ENCODE measurements at places on chromosomes 4 and X. TPM values are rescaled to one million over a fixed set of nuclear protein-coding genes. Genes with fewer than 3 reads are reported as not detected.

MAGEB2 gene
- total RNA-seq = not detected

DNA sequence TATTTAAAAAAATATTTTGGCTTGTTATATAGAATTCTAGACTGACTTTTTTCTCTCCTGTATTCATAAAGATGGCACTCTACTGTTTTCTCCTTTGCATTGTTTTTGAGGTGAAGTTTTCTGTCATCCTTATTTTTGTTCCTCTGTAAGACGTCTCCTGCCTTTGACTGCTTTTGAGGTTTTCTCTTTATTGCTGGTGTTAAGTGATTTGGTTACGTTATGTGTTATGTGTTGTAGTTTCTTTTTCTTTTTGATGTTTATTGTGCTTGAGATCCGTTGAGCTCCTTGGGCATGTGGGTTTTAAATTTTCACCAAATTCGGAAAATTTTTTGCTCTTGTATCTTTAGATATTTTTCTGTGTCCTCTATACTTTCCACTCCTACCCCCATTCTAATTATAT is 50.0 kb downstream of the KDM6A start:
- no peak overlapping the region for H3K4me3 ChIP-seq
- H3K27ac ChIP-seq = no peak overlapping the region
- peaks cover 34% of the 10 kb centered on the region for H3K4me1 ChIP-seq
- peaks cover 6% of the 10 kb centered on the region for H3K36me3 ChIP-seq

DNA sequence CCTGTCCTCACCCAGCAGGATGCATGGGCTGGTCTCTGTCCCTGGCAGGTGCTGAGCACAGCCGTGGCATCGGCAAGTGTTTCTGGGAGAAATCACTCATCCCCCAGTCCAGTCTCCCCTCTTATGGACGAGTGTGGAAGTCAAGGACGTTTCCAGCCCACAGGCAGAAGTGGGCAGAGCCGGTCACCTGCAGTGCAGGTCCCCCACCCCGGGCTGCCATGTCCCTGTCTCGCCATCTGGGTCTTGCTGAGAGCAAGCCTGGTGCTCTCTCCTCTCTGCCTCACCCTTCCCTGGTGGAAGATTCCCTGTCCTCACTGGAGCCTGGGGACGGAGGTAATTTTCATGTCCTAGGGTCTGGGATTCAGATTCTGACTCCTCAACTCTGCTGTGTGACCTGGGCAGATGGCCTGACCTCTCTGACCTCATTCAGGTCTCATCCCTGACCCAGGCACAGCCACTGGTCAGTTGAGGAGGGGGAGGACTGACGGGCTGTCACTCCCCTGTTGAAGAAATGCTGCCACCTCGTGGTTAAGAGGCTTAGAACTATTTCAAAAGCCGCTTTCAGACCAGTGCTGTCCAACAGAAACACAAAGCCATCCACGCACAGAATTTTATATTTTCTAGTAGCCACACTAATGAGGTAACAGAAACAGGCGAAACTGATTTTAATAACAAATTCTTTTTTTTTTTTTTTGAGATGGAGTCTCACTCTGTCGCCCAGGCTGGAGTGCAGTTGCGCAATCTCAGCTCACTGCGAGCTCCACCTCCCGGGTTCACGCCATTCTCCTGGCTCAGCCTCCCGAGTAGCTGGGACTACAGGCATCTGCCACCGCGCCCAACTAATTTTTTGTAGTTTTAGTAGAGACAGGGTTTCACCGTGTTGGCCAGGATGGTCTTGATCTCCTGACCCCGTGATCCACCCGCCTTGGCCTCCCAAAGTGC is 1.8 kb downstream of the CPZ start:
- no peak overlapping the region for H3K4me3 ChIP-seq
- peaks cover 4% of the 10 kb centered on the region for H3K4me1 ChIP-seq
- H3K27me3 ChIP-seq = peaks cover 41% of the 10 kb centered on the region
- no peak overlapping the region for H3K27ac ChIP-seq
- DNase-seq = peak; percentile 62

PAGE3 gene
- not detected for total RNA-seq

SPANXB1 gene
- not detected for total RNA-seq

GRCh38 chrX:119189595-119189994 is 46.5 kb upstream of the PGRMC1 start:
- peaks cover 51% of the 10 kb centered on the region for H3K27me3 ChIP-seq
- no peaks in the 10 kb centered on the region for H3K36me3 ChIP-seq
- no peak for DNase-seq
- no peaks in the 10 kb centered on the region for H3K4me1 ChIP-seq

GRCh38 chr4:35559559-35560365 is 684.6 kb downstream of the ARAP2 start:
- H3K27ac ChIP-seq = no peak overlapping the region
- no peaks in the 10 kb centered on the region for H3K27me3 ChIP-seq
- DNase-seq = no peak
- H3K4me1 ChIP-seq = no peaks in the 10 kb centered on the region

DNA sequence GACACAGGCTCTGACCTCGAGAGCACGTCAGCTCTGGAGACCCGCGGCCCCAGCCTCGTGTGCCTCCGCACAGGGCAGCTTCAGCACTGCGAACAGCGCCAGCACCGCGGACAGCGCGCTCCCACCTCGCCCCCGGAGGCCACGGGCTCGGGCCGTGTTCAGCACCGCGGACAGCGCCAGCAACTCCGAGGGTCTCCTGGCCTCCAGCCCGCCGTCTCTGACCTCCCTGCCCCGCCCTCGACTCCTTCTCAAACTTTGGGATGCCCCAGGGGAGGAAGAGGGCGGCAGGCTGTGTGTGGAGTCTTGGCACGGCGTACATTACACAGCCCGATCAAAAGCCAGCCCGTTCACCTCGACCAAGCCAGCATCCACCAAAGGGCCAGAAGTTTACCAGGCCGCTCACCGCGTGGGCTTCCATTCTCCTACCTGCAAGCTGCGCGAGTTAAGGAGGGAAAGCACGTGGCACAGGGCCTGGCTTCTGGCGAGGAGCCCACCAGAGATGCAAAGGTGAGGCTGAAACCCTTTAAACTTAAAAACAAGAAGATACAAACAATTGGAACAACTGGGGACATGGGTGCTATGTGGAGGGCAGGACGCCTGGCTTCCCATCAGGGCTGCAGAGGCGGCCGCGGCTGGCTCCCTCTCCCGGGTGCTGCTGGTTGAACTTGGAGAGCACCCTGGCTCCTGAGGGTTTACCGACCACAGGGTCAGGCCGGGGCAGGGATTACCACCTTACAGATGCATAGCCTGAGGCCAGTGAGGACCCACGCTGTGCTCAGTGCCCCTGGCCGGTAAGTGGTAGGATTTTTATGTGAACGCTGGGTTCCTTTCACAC is 4.5 kb upstream of the NKX1-1 start:
- H3K27ac ChIP-seq = no peak overlapping the region
- no peaks in the 10 kb centered on the region for H3K36me3 ChIP-seq
- H3K4me1 ChIP-seq = no peaks in the 10 kb centered on the region
- peak; percentile 22 for DNase-seq
- peaks cover 45% of the 10 kb centered on the region for H3K27me3 ChIP-seq

SERTM2 gene
- not detected for total RNA-seq

MAP7D2 gene
- total RNA-seq = 4.0 TPM

- H3K4me1 ChIP-seq = no peaks in the 10 kb centered on the region
- no peaks in the 10 kb centered on the region for H3K36me3 ChIP-seq
- H3K27ac ChIP-seq = no peak overlapping the region
- no peak overlapping the region for H3K4me3 ChIP-seq
These were observed 42.9 kb upstream of the INTS6L start for GRCh38 chrX:135477576-135477975.

DNA sequence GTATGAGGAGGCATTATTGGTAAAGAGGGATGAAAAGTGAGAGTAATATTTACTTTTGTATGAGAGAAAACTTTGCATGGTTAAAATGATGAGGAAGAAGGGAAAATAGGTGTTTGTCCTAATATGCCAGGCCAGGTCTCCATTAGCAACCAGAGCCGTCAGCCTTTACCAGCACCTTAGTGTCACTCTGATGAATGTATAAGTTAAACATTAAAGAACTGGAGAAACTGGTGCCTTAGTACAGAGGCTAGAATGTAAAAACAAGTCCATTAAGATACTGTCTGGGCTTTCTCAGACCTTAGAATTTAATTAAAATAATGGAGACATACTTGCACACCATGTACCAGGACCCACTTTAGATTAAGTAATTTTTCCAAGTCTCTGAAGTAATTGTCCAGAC is 222.3 kb downstream of the FAM47A start:
- H3K27me3 ChIP-seq = no peaks in the 10 kb centered on the region
- peaks cover 6% of the 10 kb centered on the region for H3K36me3 ChIP-seq
- peak overlapping the region; percentile 92 for H3K27ac ChIP-seq
- peak; percentile 28 for DNase-seq
- H3K4me3 ChIP-seq = no peak overlapping the region

CXCL10 gene
- 21.6 TPM for total RNA-seq

GRCh38 chr4:110623718-110624397 is 981 bp upstream of the PITX2 start:
- H3K4me3 ChIP-seq = no peak overlapping the region
- no peaks in the 10 kb centered on the region for H3K27me3 ChIP-seq
- H3K27ac ChIP-seq = no peak overlapping the region
- DNase-seq = no peak
- no peaks in the 10 kb centered on the region for H3K36me3 ChIP-seq

DNA sequence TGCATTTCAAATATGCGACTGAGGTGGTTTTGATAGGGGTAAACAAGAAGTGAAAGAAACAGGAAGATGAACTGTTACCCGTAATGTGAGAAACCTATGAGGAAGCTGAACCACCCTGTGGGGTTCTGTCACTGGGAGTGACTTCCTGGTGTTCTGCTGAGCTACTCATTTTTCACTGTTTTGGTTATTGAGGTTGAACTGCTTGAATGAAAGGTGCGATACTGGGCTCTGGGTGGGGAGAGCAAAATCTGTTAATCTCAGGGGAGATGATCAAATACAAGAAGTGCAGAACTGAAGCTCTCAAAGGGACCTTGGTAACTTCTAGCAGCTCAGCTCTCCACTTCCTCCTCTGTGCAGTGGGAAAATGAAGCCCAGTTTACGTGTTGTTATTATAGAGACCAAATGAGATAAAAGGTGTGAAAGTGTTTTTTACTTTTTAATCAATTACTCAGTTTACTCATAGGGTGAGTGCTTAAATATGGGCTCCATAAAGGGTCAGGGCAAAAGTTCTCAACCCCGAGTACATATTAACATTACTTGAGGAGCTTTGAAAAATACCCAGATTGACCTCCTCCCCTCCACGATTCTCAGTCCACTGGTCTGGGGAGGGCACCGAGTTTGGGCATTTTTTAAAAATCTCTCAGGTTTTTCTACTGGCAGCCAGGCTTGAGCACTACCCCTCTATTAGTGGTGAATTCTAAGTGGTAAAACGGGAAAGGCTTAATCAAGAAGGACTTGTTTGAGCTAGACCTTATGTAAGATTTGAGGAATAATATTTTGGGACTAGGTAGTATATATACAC is 66.7 kb downstream of the COQ2 start:
- no peaks in the 10 kb centered on the region for H3K27me3 ChIP-seq
- H3K4me3 ChIP-seq = no peak overlapping the region
- H3K4me1 ChIP-seq = peaks cover 11% of the 10 kb centered on the region
- peak; percentile 6 for DNase-seq
- H3K27ac ChIP-seq = peak overlapping the region; percentile 40
- no peaks in the 10 kb centered on the region for H3K36me3 ChIP-seq

GRCh38 chr4:172480471-172480870 is 667.3 kb downstream of the GALNTL6 start:
- no peaks in the 10 kb centered on the region for H3K4me1 ChIP-seq
- H3K27me3 ChIP-seq = no peaks in the 10 kb centered on the region
- no peaks in the 10 kb centered on the region for H3K36me3 ChIP-seq

GLUD2 gene
- total RNA-seq = 19.6 TPM

TSPAN7 gene
- 0.21 TPM for total RNA-seq

DTHD1 gene
- not detected for total RNA-seq

MGAT4D gene
- total RNA-seq = not detected

DNA sequence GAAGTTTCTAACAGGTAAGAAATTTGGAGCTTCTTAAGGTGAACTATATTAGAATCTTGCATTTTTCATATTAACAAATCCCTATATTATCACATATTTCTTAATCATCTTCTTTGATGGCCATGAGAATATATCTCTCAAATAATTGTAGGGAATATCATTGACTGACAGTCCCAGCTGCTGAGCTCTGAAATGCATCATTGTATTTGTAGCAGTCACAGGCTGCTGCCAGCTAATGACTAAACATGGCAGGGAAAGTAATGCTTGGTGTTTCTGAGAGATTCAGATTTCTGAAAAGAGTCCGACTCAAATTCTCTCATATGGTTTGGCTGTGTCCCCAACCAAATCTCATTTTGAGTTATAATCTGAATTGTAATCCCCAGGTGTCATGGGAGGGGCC is 171.9 kb downstream of the TRAM1L1 start:
- DNase-seq = no peak
- H3K27me3 ChIP-seq = no peaks in the 10 kb centered on the region
- H3K4me3 ChIP-seq = no peak overlapping the region

TCEAL3 gene
- 9.1 TPM for total RNA-seq

GRCh38 chrX:16528620-16529019 is 121.3 kb upstream of the S100G start:
- no peaks in the 10 kb centered on the region for H3K27me3 ChIP-seq
- no peak for DNase-seq

GRCh38 chrX:12139934-12140611 is 1.8 kb downstream of the FRMPD4 start:
- H3K36me3 ChIP-seq = no peaks in the 10 kb centered on the region
- H3K27ac ChIP-seq = no peak overlapping the region
- H3K4me1 ChIP-seq = no peaks in the 10 kb centered on the region
- DNase-seq = no peak

TCEAL6 gene
- total RNA-seq = not detected

GAGE12C gene
- not detected for total RNA-seq

- no peaks in the 10 kb centered on the region for H3K4me1 ChIP-seq
- no peaks in the 10 kb centered on the region for H3K27me3 ChIP-seq
- H3K36me3 ChIP-seq = no peaks in the 10 kb centered on the region
- H3K4me3 ChIP-seq = no peak overlapping the region
- no peak overlapping the region for H3K27ac ChIP-seq
- DNase-seq = no peak
These were observed 31.0 kb downstream of the NSG1 start for GRCh38 chr4:4417886-4418285.

DNA sequence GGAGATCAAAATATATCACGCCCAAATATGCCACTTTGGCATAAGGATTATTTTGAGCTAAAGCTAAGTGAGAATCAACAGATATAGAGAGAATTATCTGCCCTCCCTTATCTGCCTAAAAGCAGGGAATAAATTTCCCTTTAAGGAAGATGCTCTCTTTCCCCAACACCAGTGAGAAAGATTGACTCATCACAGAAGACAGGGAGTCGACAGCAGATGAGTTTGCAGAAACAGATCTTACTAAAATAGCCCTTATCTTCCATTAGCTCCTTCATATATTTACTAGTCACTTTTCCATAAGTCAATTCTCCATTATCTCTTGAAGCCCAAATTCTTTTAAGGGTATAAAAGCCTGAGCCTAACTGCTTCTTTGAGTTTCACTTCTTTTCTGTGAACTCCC is 156.6 kb downstream of the CAMK2D start:
- no peaks in the 10 kb centered on the region for H3K4me1 ChIP-seq
- H3K4me3 ChIP-seq = no peak overlapping the region
- H3K36me3 ChIP-seq = no peaks in the 10 kb centered on the region
- DNase-seq = no peak

DNA sequence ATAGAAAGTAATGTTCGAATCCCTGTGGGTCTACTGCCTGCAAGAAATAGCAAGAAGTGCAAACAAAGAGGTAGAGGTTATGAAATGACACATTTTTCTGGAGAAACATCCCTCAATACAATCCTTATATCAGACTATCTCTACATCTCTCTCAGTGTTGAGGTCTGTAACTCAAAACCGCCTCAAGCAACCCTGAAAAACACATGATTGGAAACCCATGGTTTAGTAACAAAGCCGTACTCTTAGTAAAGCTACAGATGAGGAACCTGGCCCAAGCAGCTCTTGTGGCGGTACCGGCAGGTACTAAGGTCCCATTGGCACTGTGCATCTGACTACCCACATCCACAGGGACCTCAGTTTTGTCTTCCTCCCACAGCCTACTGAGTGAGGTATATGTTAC is 53.9 kb downstream of the IRF2 start:
- H3K27me3 ChIP-seq = no peaks in the 10 kb centered on the region
- DNase-seq = no peak
- peaks cover 11% of the 10 kb centered on the region for H3K4me1 ChIP-seq
- no peak overlapping the region for H3K27ac ChIP-seq
- no peak overlapping the region for H3K4me3 ChIP-seq
